Activated T-cell treated with anti-CD3 and anti-CD28 coated beads for 48 hours (primary cell): ENCODE measurements at places on chromosomes 4 and X.

DNA sequence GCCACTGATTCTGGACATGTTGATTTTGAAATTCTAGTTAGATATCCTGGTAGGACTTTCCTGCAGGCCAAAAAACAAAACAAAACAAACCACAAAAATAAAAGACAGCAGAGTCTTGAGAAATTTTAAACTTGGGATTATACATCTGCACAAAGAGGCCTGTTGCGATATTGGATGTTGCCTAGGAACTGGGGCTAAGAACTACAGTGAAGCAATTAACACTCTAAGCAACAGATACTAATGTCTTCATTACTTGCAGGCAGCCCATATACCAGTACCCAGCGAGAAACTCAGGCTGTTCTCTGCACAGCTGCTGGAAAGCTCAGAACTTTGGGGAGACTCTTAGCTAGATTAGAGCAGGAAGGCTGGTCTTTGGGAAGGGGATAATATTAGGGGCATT is 69.1 kb upstream of the SCOC start:
- no peak for DNase-seq

GRCh38 chrX:112510629-112511028 is 169.1 kb downstream of the LHFPL1 start:
- no peak for DNase-seq

- DNase-seq: no peak
These were observed 112.0 kb downstream of the C4orf51 start for GRCh38 chr4:145791988-145792387.

GRCh38 chr4:24824720-24825119 is 29.3 kb downstream of the SOD3 start:
- no peak for DNase-seq

DNA sequence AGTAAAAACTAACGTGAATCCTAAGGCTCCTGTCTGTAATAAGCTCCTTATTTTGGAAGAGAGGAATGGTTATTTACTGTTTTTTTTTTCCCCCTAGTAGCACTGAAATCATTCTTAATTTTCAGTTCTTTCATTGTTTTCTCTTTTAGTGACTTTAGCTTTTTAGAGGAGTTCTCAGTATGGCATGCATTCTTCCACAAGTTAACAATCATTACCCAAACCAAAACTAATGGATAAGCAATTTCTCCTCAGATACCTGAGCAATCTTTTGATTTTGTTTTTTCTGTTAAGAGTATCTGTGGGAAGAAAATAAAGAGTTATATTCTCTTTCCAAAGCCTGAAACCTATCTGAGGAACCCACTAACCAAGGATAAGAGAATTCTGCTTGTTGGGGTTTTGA is 16.7 kb upstream of the PPA2 start:
- no peak for DNase-seq

DNA sequence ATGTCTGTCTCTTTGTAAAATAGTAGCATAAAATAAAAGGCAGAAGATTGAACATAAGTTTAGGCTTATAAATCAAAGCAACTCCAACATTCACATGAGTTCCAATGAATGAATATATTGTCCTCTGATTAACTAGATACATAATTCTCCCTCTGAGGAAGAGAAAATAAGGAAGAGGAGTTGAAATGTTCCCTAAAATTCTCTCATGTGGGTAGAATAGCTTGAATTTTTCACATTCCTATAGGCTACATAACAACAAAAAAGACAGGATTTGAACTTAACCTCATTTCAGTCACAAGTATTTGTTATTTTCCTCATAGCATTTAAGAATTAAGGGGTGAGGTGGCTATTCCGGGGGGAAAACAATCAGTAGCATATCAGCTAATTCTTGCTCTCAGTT is 462.4 kb upstream of the NDST4 start:
- DNase-seq: no peak

DNA sequence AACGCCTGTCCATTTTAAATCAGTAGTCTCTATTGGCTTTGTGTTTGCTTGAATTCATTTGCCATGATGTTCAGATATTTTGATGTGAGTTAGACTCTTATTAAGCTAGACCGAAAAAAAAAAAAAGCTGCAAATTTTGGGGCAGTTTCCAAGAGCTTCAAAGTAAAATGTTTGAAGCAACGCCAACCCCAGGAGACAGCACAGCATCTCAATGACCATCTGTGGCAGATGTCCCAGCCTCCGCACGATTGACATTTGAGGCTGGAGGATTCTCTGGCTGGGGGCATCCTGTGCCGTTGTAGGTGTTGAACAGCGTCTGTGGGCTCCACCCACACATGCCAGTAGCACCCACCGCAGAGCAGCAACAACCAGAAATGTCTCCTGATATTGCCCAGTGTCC is 17.1 kb upstream of the ARSF start:
- no peak for DNase-seq

GRCh38 chr4:54395013-54395527 is 166.0 kb downstream of the PDGFRA start:
- DNase-seq: no peak
